ENCODE measurements at places on chromosomes 6 and 20.

DNA sequence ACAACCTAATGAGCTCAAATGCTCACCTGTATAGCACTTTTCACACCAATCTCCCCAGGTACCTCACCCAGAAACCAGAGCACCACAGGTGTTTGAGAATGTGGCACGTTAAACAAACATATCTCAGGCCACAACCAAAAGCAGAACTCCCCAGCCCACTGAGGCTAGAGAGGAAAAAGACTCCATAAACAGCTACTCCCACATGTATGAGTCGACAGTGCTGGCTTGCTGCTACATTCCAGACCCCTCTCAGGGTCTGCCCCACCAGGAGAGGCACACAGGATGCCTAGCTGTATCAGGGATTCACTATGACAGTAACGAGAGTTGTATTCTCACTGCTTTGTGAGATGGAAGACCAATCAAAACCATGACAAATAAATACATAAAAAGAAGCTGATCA lies 242.6 kb upstream of the ARID1B start:
- DNase-seq = no peak

GRCh38 chr6:63245909-63246308 lies 34.6 kb downstream of the FKBP1C start:
- no peak for DNase-seq

DNA sequence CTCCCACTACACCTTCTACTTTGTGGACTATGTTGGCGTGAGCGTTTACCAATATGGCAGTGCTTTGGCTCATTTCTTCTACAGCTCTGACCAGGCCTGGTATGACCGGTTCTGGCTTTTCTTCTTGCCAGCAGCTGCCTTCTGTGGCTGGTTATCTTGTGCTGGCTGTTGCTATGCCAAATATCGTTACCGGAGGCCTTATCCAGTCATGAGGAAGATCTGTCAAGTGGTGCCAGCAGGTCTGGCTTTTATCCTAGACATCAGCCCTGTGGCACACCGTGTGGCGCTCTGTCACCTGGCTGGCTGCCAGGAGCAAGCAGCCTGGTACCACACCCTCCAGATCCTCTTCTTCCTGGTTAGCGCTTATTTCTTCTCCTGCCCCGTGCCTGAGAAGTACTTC lies 16.5 kb upstream of the EFHC1 start:
- no peak for DNase-seq

DNA sequence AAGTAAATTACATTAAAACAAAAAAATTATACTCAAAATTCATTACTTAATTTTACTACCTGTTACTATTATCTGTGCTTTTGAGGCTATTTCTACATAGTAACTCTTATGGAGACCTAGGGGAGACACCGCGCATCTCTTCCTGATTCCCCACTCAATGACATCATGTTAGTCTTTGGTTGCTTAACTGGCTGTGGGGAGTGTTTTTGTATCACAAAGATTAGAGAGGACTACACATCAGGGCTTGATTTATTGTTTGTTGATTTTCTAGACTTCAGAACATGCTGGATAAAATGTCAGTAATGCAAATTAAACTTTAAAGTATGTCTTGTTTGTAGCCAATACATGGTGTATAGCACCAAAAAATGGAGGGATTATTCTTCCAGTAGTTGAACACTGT lies 26.0 kb downstream of the SLC2A10 start:
- DNase-seq = no peak

DNA sequence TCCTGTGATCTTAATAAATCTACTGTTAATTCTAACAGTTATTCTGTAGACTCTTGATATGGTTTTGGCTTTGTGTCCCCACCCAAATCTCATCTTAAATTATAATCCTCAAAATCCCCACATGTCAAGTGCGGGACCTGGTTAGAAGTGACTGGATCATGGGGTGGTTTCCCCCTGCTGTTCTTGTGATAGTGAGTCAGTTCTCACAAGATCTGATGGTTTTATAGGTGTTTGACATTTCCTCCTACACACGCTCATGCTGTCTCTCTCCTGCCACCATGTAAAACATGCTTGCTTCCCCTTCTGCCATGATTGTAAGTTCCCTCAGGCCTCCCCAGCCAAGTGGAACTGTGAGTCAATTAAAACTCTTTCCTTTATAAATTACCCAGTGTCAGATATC lies 10.5 kb upstream of the EPB41L2 start:
- no peak for DNase-seq

GRCh38 chr6:15615802-15616201 lies 47.0 kb downstream of the DTNBP1 start:
- no peak for DNase-seq

GRCh38 chr20:47318027-47318585 lies 38.4 kb downstream of the ZMYND8 start:
- peak; percentile 21 for DNase-seq

DNA sequence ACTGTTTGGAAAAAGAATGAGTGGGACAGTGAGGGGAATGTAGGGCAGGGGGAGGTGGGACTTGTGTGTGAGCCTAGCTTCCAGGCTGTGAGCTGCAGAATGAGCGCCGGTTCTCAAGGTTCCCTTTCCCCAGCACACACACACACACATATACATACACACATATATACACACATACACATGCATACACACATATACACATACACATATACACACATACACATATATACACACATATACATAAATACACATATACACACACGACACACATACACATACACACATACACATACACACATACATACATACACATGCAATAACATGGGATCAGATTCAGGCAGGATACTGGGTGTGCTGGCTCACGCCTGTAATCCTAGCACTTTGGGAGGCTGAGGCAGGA lies 66.5 kb downstream of the CNBD2 start:
- DNase-seq = no peak

- DNase-seq = no peak
Observed at GRCh38 chr6:161436106-161436876, 162.4 kb upstream of the AGPAT4 start.

- no peak for DNase-seq
Observed at GRCh38 chr6:125714441-125715090, 34.9 kb upstream of the HEY2 start.

- DNase-seq = no peak
Observed at GRCh38 chr6:161107779-161108730, 116.5 kb downstream of the MAP3K4 start.

DNA sequence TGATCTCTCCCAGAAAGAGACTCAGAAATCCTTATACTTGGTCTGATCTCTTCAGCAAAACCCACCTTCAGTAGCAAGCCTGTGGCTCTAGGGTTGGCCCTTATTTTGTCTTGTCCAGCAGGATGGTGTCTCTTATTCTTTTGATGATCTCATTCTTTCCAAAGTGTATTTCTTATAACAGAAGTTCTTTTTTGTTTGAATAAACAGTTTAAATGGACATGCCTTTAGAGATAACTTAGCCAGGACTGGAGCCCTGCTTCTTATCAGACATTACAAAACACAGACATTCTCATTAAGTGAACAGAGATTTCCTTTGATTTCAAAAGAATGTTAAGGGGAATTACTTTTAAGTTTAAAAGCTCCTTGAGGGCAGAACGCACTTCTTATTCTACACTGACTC lies 31.7 kb downstream of the KCNS1 start:
- peak; percentile 21 for DNase-seq

DNA sequence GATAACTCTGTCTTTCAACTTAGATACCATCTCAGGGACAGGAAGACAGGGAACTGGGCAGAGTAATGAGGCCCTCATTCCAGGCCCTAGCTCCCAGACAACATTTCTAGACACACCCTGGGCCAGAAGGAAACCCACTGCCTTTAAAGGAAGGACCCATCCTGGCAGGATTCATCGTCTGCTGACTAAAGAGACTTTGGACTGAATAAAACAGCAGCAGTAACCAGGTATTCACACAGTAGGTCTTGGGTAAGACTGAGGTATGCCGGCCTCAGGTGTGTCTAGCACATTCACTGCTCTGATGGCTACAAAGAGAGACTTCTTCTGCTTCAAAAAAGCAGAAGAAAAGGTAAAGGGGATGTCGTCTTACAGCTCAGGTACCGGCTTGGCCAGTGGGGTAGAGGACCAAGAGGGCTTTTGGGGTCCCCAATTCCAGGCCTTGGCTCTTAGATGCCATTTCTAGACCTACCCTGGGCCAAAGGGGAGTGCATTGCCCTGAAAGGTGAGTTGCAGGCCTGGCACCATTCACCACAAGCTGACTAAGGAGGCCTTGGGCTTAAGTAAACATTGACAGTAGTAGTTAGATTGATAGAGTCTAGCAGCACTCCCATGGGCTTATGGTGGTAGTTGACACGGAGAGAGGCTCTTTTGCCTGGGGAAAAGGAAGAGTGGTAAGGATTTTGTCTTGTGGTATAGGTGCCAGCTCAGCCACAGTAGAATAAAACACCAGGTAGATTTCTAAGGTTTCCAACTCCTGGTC lies 13.4 kb downstream of the SNX14 start:
- DNase-seq = no peak

- peak; percentile 45 for DNase-seq
Observed at GRCh38 chr6:32852844-32853540, 512 bp downstream of the TAP1 start.

GRCh38 chr20:24696396-24696795 lies 227.0 kb downstream of the SYNDIG1 start:
- DNase-seq = no peak

DNA sequence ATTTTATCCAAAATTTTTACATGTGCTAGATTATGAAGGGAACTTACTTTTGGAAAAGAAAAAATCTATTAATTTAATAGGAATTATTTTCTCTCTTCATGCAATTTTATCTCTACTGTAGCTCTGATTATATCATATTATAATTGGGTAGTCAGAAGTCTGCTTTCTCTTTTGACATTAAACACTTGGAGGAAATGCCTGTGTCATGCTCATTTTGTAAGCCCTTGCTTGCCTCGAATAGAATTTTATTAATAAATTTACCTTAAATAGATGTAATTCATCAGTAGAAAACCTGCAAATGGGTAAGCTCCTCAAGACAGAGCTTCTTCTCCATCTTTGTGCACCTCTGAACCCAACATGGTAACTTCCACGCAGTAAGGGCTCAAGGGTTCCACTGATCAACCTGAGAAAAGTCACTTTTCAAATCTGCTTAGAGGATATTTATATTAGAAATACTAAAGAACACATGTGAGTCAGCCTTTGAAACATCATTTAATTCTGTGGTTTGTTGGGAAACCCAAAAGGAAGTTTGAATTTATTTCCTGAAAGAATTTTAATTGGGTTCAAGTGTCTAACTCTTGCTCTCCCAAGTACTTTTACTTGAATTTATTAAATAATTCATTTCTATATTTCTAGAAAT lies 266.0 kb downstream of the ALDH8A1 start:
- DNase-seq = no peak

GRCh38 chr20:47351643-47352331 lies 4.7 kb downstream of the ZMYND8 start:
- no peak for DNase-seq

Data from cardiac muscle cell (in vitro differentiated cells and primary cell).